NCI-H774 (cell line): ENCODE measurements at places on chromosomes 6 and 20.

GRCh38 chr6:3759646-3760232 is 8.2 kb upstream of the PXDC1 start:
- DNase-seq: no peak

GRCh38 chr20:8408587-8409307 is 276.7 kb downstream of the PLCB1 start:
- DNase-seq: no peak

DNA sequence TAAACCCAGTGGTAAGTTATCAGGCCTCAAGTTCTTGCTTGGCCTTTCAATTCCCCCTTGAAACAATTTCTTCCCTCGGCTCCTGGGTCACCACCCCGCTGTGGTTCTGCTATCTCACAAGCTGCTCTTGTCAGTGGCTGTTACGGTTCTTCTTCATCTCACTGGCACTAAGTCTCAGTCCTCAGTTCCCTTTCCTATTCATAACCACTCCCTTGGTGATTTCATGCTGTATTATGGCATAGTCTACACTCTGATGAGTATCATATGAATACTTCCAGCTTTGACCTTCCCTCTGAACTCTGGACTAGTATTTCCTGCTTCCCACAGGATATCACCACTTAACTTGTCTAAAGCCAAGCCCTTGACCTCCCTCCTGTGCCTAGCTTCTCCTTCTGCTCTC is 7.9 kb downstream of the TAAR1 start:
- no peak for DNase-seq

GRCh38 chr6:52573295-52573694 is 3.6 kb downstream of the TRAM2 start:
- no peak for DNase-seq

DNA sequence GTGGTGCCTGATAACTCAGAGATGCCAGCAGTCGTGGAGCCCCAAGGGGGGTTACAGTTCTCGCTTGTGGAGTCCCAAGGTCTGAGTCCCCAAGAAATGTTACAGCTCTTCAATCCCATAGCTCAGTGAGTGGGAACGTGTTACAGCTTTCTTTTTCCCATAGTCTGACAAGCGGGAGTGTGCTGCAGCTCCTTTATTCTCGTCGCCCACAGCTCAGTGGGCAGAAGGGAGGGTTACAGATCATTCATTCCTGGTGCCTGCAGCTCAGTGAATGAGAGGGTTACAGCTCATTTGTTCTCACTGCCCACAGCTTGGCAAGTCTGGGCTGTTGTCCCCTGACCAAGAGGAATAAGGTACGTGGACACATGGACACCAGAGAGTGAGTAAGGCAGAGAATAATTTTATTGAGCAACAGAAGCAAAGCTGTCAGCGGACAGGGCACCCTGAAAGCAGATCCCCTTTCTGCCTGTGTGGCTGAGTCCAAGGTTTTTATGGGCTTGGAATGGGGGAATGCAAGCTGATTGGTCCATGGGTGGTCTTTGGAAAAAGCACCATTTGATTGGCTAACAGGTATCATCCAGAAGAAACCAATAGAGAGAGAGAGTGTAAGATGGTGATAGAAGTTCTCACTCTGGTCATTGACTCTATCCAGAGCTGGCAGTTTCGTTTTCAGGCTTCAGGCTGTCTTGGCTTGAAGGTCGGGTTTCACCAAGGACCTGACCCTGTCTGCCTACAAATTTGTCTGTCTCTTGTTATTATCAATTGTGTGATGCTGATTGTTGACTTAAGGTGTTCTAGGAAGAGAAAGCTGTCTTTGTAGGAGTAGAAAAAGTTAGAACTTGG is 16.4 kb downstream of the RNF217 start:
- no peak for DNase-seq

- DNase-seq: no peak
These were observed 68.1 kb downstream of the LRRC1 start for GRCh38 chr6:53862662-53863462.

DNA sequence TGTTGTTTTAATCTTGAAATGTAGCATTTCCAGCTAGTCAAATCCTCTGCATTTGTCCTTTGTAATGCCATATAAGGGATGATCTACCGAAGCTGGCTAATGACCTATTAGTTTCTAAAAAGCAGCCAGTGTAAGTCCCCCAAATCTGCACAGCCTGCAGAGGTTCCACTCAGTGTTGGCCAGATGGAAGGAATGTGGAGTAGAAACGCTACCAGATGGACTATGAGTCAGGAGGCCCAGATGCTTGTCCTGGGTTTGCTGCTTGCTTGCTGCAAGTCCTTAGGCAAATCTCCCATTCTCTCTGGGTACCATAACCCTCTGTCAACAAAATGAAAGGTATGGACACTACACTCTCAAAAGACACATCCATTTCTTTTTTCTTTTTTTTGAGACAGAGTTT is 149.8 kb downstream of the BTBD9 start:
- DNase-seq: no peak

- DNase-seq: no peak
These were observed 80.1 kb upstream of the ID4 start for GRCh38 chr6:19757036-19757435.

- DNase-seq: no peak
These were observed 397.8 kb downstream of the LAMA2 start for GRCh38 chr6:129280749-129281148.

- peak; percentile 19 for DNase-seq
These were observed 41.7 kb downstream of the MOCS1 start for GRCh38 chr6:39892490-39893129.

DNA sequence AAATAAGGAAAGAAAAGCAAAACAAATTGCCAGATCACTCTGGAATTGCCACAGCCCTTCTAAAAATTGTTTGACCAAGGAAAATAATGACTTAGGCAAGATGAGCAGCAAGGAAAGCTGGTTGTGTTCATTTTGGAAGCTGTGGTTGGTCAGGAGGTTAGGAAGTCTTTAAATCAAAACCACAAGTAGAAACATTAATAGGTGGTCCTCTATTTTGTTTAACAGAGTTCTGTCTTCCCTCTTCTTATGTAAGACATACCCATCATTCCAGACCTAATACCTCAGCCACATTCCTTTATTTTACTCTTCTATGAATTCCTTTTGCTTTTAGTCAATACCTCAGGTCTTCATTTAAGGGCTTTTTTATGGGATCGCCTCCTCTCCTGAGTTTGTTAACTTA is 422.2 kb upstream of the PLCB4 start:
- DNase-seq: no peak

DNA sequence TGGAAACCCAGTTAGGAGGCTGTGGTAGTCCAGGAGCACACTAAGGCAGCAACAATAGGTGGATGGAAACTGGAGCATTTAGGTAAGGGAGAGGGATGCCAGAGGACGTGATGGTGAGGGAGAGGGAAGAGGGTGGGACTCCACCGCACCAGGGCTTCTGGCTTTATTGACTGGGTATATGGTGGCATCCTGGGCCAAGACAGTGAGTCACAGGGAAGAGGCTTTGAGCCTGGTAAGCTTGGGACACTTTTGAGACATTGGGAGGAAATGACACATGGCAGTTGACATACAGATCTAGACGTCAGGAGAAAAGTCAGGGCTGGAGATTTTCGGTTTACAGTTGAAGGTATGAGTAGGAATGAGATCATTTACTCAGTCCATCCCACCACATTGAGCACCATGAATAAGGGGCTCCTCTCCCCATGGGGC is 14.9 kb downstream of the NT5E start:
- DNase-seq: no peak

DNA sequence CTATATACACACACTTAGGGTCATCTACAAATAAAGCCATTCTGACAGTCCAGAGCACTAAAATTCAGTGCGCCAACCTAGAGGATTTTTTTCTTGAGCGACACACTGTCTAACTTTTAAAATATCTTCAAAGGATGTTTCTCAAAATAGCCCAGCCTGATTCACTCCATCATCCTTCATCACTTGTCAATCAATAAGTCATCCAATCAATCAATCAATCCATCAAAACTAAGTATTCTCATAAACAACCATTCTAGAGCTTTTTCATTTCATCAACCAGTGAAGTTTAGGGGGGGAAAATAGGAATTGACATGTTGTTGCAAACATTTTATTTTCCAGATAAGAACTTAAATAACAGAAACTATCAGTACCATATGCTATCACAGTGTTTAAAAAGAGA is 183.2 kb downstream of the HDGFL1 start:
- DNase-seq: no peak

GRCh38 chr6:162940426-162940825 is 212.7 kb downstream of the PACRG start:
- DNase-seq: no peak

DNA sequence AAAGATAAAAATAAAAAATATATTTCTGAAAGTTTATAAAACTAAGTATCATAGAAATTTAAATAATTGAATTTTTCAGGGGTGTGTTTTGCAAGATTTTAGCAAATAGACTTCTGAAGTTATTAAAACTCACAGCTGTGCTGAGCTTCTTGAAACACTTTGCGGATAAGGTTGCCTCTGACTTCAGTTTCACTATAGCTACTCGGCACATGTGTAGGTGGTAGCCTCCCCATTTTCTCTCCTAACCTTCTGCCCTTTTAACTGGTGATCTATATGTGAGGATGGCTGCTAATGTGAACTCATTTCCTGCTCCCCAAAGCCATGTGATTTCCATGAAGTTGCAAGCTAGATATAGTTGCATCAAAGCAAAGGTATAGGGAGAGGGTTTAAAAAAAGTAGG is 129.3 kb upstream of the STMND1 start:
- DNase-seq: no peak

- no peak for DNase-seq
These were observed 1.9 kb downstream of the VWA7 start for GRCh38 chr6:31775184-31775583.

GRCh38 chr6:14361297-14361696 is 243.7 kb downstream of the CD83 start:
- no peak for DNase-seq

- peak; percentile 69 for DNase-seq
These were observed 28.8 kb downstream of the RWDD2A start for GRCh38 chr6:83221889-83222479.

DNA sequence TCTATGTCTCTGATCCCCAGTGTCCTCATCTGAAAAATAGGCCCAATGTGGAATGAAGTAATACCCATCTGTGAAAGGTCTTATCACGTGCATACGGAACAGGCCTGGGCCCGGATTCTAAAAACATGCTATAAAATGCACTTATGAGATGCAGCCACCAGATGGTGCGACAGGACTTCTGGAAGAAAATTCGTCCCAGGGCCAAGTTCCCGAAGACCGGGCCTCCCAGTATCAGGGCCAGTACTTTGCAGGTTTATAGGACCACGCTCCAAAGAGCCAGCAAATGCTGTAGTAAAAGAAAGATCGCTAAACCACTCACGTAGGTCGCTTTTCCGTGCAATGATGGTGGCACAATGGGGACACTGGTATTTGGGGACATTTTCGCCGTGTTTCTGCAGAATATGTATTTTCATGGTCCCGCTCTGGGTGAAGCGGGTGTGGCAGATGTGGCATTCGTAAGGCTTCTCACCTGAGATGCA is 10.6 kb downstream of the CTCFL start:
- DNase-seq: peak; percentile 44

DNA sequence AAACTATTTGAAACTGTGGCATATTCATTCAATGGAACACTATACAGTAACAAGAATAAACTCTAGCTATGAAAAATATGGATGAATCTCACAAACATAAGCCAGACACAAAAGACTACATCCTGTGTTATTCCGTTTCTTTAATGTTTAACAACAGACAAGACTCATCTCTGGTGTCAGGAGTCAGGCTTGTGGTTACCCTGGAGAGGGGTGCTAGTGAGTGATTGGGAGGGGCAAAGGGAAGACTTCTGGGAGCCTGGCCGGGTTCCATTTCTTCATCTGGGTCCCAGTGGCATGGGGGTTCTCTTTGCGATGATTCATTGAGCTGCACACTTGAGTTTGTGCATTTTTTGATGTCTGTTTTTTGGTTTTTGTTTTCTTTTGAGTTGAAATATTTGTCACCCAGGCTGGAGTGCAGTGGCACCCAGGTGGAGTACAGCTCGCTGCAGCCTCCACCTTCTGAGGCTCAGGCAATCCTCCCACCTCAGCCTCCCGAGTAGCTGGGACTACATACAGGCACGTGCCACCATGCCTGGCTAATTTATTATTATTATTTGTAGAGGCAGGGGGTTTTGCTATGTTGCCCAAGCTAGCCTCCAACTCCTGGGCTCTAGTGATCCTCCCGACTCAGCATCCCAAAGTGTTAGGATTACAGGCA is 21.2 kb upstream of the TTPAL start:
- DNase-seq: no peak

DNA sequence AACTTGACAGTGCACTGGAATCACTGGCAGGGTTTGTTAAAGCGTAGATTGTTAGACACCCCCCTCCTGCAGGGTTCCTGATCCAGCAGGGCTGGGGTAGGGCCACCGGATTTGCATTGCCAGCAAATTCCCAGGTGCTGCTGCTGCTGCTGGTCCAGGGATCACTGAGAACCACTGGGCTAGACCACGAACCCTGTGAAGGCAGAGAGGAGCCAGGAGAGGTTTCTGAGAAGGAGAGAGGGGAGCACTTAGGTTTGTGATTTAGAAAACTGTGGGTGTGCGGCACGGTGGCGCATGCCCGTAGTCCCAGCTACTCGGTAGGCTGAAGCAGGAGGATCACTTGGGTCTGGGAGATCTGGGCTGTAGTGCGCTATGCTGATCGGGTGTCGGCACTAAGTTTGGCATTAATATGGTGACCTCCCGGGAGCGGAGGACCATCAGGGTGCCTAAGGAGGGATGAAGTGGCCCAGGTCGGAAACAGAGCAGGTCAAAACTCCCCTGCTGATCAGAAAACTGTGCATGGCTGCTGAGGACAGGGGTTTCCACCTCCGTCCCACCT is 53.6 kb upstream of the FAM83D start:
- DNase-seq: no peak

DNA sequence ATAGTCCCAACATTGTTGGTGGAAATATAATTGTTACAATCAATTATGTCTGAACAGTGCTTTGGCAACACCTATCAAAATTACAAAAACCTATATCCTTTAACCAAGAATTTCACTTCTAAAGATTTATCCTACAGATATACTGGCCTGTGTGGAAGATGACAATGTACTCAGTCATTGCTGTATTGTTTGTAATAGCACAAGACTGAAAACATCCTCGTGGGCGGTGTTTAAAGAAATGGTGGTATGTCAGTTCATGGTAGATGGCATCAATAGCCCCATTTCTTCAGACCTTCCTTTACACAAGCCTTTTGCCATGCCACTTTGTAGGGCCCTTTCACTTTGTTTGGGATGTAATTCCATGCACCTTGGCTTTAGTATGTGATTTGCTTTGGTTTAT is 9.8 kb upstream of the TPBG start:
- no peak for DNase-seq
